ENCODE measurements at places on chromosomes 3 and 15.
A peak's percentile ranks its signal among the peaks of the same experiment; 100 is the strongest.

- peak; percentile 47 for DNase-seq
These were observed 774 bp downstream of the IMP3 start for GRCh38 chr15:75639191-75639708.

DNA sequence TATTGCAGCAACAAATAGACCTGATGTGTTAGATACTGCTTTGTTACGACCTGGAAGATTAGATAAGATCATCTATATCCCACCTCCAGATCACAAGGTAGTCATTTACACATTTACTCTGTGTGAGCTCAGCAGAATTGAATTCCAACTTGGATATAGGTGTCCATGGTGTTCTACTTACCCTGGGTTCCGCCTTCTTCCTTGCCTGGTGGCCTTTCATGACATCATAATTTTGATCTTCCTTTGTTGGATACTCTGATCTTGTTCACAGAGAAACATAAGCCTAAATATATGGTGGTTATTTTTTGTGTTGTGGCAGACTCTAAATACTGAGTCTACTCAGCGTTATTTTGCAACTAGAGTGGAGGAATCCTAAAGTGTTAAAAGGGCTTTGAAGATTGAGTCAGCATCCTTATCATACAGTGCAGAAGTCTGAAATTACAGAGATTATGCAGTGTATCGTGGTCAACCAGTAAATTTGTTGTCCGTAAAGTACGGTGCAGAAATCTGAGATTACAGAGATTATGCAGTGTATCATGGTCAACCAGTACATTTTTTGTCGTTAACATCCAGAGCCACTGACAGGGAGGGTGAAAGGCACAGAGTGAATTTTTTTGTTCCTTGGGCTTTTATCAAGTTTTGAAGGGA, 39.1 kb upstream of the GATM start:
- DNase-seq: peak; percentile 77

DNA sequence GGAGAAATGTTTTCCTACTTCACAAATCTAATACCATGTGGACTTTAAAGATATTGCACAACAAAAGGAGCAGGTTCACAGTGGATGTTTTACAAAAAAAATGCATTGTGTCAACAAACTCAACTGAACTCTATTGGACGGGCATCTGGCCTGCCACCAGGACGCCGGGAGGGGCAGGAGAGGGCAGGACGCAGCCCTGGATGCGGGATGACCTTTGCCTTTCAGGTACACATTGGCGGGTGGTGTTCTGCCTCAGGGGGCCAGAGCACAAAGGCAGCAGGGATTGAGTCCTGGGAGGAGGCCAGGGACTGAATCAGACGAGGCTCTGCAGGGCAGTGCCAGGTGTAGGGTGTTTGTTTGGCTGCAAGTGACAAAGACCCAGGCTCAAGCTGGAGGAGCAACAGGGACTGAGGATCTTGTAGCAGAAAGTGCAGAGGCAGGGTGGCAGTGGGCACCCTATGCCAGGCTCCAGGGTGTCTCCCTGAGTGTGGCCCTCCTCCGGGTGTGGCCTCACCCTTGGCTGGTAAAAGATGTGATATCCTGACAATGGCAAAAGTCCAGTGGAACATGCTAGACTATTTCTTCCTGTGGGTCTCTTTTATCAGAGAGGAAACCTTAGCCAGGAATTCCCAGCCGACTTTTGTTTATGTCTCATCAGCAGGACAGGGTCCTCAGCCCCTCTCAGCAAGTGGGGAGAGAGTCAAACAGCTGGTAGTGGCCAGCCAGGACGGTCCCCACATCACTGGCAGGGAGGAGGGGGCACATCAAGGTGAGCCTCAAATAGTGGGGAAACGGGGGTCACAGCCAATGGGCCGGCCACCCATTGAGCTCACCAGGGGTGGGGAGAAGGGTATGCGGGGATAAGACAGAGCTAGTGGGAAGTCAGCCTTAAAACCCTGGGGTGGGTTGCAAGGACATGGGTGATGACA, 29.7 kb upstream of the KLF13 start:
- peak; percentile 44 for DNase-seq

DNA sequence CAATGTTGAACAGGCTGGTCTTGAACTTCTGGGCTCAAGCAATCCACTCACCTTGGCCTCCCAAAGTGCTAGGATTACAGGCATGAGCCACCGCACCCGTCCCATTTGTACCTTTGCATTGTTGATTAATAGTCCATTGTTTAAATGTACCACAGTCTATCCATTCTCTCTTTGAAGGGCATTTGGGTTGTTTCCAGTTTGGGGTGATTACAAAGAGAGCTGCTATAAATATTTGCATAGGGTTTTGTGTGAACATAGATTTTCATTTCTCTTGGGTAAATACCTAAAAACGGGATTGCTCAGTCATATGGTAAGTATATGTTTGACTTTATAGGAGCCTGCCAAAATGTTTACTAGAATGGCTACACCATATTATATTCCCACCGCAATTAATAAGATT, 13.7 kb upstream of the PTPRG start:
- DNase-seq: no peak

GRCh38 chr3:76369170-76369569, 583.8 kb upstream of the ZNF717 start:
- DNase-seq: no peak

DNA sequence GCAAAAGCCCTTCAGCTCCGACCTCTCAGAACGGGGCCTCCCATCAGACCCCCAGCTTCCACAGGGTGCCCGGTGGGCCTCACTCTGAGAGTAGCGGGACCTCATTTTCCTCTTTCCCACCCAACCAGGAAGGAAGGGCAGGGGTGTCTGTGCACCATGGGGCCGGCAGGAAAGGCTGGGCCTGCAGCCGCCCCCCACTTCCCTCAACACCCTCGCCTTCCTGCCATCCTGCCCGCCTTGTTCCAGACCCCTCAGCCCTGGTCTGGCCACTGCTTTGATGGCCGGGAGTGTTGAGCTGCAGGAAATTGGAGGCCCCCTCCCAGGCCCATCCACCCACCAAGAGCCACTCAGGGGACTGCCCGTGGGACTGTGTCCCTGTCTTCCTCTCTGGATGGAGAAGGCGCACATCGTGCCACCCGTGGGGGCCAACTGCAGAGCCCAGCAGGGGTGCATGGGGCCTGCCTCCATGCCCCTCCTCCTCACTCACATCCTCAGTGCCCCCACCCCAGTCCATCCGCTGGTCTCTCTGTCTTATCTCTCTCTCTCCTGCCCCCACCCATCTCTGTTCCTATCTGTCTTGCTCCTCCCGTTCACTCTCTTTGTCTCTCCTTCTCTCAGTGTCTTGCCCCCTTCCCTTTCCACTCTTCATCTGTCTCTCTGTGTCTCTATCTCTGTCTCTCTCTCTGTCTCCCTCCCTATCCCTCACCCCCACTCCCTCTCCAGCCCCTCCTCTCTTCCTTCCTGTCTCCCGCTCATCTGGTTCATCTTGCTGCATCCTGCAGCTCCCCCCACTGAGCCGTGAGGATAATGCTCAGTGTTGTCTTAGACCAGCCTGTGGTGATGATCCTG, 1.8 kb upstream of the PLXND1 start:
- DNase-seq: peak; percentile 73

DNA sequence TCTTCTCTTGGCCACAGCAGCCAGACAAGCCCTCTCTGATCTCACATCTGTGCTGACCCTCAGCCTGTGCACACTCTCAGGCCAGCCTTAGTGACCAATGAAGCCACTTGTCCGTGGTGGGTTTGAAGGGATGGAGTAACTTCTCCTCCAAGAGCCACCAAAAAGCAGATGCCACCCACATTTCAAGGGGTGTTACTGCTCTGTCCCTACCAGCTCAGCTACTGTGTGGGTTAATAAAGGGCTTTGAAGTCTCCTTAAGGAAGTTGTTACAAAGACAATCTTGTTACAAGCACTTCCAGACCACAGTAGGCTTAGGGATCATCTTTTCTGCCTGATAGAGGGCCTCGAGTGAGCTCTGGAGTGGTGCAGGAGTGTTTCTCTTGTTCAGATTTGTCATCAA, 3.3 kb upstream of the CA12 start:
- no peak for DNase-seq

DNA sequence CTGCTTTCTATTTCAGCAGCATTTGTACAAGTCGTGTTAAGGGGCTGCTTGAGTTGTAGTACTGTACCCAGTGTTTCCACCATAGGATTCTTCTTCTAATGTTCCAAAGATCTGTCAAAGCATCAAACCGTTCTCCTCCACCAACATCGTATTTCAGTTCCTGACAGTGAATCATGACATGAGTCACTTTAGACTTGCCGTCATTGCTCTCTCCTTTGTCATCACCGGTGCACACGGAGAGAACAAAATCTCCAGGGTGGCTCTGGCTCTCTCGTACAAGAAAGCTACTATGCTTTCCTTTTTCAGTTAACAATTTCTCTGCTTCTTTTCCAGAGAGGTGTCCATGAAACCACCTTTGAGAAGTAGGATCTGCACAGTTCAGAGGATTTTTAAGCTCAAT, 270.9 kb upstream of the CCDC54 start:
- DNase-seq: no peak

DNA sequence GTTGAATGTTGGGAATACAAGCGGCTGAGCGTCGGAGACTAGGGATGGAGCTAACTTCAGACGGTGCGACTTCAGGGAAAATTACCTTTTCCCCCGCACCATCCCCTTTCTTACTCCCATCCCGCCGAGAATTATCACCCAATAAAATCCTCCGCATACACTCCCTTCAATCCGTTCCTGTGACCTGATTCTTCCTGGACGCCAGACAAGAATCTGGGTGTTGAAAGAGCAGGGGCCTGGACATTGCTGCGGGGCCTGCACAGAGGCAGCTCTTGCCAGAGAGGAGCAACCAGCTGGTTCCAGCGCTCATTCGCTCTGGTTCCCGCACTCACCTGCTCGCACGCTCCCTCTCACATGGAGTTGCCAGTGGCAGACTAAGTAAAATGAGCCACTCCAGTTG, 241.9 kb downstream of the ALCAM start:
- DNase-seq: no peak

DNA sequence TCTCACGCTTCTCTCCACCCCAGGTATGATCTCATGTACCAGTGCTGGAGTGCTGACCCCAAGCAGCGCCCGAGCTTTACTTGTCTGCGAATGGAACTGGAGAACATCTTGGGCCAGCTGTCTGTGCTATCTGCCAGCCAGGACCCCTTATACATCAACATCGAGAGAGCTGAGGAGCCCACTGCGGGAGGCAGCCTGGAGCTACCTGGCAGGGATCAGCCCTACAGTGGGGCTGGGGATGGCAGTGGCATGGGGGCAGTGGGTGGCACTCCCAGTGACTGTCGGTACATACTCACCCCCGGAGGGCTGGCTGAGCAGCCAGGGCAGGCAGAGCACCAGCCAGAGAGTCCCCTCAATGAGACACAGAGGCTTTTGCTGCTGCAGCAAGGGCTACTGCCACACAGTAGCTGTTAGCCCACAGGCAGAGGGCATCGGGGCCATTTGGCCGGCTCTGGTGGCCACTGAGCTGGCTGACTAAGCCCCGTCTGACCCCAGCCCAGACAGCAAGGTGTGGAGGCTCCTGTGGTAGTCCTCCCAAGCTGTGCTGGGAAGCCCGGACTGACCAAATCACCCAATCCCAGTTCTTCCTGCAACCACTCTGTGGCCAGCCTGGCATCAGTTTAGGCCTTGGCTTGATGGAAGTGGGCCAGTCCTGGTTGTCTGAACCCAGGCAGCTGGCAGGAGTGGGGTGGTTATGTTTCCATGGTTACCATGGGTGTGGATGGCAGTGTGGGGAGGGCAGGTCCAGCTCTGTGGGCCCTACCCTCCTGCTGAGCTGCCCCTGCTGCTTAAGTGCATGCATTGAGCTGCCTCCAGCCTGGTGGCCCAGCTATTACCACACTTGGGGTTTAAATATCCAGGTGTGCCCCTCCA, 19.1 kb downstream of the TYRO3 start:
- peak; percentile 67 for DNase-seq

GRCh38 chr3:182735672-182736071, 57.6 kb upstream of the ATP11B start:
- no peak for DNase-seq

- no peak for DNase-seq
These were observed 12.7 kb downstream of the SLC6A20 start for GRCh38 chr3:45783667-45784066.

DNA sequence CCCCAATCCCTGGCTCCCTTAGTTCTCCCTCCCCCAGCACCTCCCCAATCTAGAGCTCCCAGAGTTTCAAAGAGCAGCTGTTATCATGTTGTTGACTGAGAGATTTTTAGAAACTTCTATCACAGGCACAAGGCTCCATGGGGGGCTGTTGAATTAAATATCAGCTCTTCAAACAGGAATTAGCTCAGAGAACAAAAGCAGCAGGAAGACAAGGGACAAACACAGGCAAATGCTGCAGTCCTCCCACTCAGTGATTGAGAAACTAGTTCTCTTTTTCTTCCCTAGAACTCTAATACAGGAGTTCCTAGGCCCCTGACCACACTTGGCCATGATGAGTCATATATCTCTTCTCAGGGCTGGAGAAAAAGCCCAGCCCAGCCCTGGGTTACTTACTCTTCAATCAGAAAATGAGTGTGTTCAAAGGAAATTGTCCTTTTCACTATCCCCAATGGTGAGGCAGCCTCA, 262.1 kb downstream of the IGSF11 start:
- no peak for DNase-seq

GRCh38 chr3:151166161-151166560, 36.9 kb downstream of the GPR171 start:
- DNase-seq: no peak

DNA sequence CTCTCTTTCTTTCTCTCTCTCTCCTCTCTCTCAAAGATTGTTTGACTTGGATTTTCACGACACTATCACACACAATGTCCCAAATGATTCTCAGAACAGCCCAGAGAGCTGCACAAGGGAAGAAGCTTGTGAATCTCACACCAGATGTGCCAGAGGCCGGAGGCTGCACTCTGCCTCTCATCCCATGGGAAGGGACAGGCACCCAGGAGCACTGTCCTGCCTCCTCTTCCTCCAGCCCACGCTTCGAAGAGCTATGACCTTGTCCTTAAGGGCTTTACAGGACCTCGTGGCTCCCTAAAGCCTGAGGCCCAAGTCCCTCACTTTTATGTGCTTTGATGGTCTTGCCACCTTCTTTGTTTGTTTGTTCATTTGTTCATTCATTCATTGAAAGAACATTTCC, 267.6 kb downstream of the FAM43A start:
- no peak for DNase-seq

DNA sequence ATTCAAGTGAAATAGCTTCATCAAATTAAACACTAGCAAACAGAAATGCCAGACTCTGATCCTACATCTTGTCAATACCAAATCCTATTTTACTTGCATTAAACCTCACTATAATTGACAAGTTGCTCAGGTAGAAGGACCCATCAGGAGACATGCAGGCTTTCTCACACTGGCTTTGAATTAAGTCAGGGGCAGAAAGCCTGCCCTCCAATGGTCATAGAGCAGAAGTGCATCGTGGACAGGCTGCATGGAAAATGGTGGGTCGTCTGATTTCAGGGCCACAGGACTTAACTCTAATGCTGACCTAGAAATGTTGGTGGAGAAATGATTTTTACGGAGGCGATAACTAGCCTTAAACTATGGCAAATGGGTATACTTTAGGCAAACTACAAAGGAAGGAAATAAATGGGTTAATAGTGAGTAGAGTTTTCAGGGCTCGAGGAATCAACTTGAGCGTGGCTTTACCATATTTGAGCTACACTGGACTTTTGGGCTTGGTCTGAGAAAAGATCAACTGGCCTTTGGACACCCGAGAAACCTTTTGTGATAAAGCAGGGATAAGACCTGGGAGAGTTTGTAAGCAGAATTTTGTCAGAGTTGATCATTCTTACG, 283.9 kb downstream of the GRM7 start:
- peak; percentile 45 for DNase-seq
